ENCODE measurements at places on chromosomes 7 and 10.

DNA sequence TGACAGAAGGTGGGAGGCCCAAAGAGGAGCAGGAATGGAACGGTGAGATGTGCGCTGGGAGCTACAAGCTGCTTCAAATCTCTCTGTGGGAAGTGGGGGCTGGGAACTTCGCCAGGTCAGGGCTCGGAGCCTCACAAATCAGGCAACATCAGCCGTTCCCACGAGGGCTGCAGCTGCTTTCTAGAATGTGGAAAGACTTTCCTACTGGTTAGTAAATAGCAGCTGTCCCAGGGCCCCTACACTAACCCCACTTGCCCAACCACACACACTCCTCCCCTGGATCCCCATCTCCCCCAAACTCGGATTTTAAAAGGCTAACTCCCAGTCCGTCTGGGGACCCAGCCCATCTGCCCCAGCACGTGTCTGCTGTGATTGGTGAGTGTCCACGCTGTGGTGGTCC, 40.6 kb upstream of the PITRM1 start:
- DNase-seq, result no peak

DNA sequence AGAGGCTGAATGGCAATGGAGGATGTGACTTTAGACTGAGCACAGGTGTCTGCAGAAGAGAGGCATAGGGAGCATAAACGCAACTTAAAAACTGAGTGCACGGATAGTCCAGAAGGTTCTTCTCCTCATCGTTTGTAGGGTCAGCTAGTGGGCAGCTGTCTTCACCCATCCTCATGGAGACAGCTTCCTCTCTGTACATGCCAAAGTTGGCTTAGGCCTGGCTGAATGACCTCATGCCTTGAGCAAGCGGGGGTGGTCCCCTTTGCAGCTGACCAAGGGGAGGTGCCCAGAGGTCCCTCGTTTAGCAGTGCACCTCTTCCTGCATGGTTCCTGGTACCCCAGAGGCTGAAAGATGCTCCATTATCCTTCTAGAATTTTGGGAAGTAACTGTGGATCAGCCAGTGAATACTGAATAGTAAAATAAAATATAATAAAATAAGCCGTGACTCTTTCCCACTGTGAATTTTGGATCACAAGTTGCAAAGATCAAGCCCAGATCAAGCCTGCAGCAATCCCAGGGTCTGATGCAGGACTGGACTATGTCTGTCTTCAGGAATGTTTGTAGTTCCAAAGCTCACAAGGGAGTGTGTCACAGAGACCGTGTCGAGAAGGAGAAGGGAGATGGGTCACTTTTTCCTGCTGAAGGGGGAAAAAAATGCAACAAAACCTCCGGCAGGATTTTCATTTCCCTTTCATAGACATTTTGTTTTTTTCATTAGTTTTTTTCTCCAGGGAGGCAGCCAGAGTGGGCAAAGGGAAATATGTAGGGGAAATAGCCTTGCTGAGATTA, 295.3 kb upstream of the MKI67 start:
- DNase-seq, result no peak

- no peak for DNase-seq
Observed at GRCh38 chr10:5311617-5312016, 53.1 kb upstream of the UCN3 start.

DNA sequence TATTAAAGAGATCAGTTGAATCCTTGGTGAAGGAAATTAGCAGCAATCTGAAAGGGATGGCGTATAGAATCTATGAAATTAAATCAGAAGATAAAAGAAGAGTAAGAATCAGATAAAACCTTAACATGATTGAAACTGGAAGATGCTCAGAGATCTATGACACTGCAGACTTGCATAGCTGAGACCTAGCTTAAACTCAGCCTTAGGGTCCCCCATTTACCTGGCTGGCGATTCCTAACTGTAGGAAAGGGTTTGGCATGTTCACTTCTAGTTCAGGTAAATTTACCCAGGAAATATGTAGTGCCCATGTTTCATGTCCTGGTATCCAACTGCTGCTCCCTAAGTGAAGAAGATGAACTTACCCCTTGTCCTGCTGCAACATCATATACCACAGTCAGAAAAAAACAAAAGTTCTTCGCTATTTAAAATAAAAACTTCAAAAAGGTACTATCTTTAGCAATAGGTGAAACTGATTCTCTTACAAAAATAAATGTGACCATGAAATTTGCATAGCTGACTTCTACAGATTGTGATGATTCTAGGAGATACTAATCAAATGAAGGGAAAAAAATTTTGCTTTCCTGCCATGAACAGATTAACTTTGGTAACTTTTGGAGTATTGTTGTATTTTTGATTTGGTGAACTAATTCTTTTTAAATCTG, 47.8 kb upstream of the TMEM243 start:
- no peak for DNase-seq

DNA sequence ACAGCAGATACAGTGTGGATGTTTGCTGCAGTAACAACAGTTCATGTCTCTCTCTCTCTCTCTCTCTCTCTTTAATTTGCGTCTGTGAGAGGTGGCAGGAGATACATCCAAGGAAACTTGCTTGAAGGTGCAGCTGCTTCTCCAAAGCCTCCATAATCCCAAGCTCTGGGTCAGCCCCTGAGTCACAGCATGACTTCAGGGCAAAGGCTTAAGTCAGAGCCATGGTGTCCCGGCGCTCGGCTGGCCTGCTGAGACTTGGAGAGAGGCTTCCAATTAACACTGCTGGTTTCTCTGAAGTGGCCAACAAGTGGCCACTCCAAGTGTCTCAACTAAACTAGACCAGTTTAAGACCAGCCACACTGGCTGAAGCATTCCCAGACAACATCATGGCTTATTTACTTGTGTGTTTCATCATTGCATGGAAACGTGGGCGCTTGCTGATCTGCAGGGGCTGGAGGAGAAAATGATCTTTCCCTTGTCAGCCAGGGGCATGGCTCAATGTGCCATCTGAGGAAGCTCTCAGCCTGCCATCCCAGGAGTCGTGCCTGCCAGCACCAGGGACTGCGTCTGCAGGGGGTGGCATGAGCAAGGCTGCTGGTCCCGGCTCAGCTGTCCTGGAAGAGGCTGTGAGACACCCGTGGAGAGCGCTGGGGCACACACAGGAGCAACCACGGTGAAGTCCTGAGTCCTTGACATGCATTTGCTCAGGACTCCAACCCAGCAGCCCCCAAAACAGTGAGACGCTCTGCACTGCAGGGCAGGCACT, 254.2 kb downstream of the COBL start:
- no peak for DNase-seq

- DNase-seq, result no peak
Observed at GRCh38 chr10:60291344-60291930, 98.2 kb downstream of the ANK3 start.

DNA sequence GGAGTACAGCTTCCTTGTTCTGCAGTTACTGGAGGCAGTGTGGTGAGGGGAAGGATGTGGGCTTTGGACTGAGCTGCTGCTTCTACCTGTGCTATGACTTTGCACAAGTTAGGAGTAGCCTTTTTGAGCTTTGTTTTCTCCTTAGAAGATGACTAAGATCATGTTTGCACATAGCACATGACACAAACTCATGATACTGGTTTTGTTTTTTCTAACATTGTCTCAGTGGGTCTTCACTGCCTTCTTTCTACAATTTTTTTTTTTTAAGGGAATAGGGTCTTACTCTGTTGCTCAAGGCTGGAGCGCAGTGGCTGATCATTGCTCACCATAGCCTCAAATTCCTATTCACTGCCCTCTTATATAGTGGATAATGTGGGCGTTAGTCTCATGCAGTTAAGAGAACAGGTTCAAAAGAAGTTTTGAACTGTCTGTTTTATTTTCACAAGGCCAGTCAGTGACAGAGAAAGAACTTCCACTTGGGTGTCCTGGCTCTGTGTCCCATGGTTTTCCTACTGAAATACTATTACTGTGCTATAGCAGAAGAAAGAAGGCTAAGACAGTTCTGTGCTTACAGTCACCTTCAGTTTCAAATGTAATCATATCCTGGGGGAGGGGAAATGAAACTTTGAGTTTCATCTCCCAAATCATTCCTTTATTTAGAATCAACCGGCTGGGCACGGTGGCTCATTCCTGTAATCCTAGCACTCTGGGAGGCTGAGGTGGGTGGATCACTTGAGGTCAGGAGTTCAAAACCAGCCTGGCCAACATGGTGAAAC, 72.0 kb downstream of the KAT6B start:
- peak; percentile 3 for DNase-seq

DNA sequence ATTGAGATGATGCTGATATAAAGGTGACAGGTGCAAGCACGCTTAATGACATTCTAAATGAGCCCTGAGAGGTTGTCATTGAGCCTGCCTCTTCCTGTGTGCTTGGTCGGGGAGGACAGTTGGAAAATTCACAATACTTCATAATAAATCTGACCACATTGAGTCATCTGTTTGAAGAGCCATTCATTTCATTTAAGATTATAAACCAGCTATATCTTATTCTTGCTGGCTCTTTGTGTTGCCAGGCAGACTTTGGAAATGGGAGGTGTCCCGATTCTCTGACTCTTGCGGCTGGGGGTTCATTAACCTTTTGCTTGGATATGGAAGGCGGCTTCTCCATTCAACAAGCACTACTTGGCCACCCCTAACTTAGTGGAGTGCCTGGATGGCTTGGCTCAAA, 198.2 kb downstream of the FANK1 start:
- DNase-seq, result no peak

DNA sequence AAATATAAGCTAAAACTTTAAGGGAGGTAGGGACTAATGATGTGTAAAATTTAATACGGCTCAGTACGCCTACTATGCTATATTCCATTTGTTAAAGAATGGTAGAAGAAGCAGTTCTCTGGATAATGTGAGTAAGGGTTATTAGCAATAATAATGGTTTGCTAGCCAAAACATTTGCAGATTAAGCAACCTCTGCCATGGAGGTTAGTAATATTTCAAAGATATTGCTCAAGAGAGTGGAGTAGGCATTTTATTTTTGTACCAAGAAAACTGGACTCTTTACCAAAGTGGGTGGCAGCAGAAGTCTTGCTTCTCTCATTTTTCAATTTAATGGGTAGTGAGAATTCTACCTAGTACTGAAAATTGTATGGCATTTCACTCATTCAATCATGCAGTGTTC, 158.9 kb upstream of the TMEM106B start:
- no peak for DNase-seq

- no peak for DNase-seq
Observed at GRCh38 chr7:25026156-25026555, 46.2 kb upstream of the OSBPL3 start.

DNA sequence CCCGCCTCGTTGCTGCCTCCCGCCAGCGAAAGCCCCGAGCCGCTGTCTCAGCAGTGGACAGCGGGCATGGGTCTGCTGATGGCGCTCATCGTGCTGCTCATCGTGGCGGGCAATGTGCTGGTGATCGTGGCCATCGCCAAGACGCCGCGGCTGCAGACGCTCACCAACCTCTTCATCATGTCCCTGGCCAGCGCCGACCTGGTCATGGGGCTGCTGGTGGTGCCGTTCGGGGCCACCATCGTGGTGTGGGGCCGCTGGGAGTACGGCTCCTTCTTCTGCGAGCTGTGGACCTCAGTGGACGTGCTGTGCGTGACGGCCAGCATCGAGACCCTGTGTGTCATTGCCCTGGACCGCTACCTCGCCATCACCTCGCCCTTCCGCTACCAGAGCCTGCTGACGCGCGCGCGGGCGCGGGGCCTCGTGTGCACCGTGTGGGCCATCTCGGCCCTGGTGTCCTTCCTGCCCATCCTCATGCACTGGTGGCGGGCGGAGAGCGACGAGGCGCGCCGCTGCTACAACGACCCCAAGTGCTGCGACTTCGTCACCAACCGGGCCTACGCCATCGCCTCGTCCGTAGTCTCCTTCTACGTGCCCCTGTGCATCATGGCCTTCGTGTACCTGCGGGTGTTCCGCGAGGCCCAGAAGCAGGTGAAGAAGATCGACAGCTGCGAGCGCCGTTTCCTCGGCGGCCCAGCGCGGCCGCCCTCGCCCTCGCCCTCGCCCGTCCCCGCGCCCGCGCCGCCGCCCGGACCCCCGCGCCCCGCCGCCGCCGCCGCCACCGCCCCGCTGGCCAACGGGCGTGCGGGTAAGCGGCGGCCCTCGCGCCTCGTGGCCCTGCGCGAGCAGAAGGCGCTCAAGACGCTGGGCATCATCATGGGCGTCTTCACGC, 825 bp downstream of the ADRB1 start:
- no peak for DNase-seq

Measured in stimulated activated naive CD4-positive, alpha-beta T cell (primary cell).